ENCODE measurements at places on chromosomes 6 and 20.

DNA sequence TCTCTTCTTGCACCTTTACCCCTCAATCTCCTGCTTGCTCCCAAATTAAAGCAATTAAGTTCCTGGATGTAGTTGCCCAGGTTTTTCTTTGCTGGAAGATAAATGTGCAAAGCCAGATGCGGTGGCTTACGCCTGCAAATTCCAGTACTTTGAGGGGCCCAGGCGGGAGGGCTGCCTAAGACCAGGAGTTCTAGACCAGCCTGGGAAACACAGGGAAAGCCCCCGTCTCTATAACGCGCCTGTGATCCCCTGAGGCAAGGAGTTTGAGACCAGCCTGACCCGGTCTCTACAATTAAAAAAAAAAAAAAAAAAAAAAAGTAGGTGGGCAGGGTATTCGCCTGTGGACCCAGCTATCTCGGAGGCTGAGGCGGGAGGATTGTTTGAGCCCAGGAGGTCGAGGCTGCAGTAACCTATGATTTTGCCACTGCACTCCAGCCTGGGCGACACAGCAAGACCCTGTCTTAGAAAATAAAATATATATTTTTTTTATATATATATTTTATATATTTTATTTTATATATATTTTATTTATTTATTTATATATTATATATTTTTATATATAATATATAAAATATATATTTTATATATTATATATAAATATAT lies 461 bp upstream of the DCDC2 start:
- DNase-seq, result no peak

- no peak for DNase-seq
Measured at GRCh38 chr6:16633961-16634360, 127.3 kb downstream of the ATXN1 start.

DNA sequence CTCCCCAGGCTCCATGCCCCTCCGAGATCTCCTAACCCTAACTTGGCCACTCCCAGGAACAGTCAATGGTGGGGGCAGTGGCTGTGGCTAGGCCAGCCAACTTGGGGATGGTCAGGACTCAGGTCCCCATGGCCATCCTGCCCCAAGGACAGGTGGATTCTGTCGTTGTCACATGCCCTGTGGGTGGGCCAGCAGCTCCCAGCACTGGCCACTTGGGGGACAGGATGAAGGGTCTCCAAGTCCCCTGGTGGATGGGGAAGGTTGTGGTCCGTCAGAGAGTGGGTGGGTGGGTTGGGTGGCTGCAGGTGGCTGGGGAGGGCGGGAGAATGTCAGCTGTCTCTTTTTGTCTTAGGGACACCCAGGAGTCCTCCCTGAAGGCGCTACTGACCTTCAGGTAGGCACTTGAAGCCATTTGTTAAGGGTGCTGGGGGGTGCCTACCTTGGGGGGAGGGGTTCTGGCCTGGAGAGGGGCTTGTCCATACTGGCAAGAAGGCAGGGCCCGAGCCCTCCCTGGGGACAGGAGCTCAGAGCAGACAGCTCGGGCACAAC lies 5.5 kb downstream of the COL9A3 start:
- no peak for DNase-seq

DNA sequence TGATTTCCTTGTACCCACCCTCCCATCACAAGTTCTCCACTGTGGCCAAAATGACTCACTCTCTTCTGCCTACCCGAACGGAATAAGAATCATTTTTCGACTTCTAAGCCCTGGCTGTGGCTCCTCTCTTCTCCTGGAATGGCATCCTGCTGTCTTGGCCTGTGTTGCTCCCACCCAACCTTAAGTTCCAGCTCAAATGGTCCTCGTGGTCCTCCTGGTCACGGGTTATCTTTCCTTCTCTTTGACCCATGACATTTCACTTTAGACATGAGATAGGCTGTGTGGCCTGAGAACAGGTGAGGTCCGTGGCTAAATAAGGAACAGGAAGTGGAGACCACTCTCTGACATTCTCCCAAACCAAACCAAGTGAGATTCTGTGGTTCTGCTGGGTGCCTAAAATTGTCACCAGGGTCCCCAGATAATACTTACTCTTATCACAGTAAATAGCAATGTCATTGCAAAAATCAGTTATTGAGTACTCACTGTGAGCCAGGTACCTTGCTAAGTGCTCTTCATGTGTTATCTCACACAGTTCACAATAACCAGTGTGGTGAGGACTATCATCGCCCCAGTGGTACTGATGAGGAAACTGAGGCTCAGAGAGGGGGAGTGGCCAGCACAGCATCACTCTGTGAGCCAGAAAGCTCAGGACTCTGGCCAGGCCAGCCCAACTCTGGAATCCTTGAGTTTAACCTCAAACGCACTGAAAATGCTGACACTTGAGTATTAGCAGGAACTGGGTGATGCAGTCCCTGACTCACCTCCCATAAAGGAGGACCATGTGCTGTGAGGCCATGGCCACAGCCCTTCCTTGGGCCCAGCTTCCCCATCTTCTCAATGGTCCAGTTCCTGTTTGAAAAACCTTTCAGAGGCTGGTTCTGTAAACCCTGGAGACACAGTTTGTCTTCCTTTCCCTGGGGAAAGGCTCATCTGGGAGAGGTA lies 74.8 kb upstream of the SIRPA start:
- no peak for DNase-seq

DNA sequence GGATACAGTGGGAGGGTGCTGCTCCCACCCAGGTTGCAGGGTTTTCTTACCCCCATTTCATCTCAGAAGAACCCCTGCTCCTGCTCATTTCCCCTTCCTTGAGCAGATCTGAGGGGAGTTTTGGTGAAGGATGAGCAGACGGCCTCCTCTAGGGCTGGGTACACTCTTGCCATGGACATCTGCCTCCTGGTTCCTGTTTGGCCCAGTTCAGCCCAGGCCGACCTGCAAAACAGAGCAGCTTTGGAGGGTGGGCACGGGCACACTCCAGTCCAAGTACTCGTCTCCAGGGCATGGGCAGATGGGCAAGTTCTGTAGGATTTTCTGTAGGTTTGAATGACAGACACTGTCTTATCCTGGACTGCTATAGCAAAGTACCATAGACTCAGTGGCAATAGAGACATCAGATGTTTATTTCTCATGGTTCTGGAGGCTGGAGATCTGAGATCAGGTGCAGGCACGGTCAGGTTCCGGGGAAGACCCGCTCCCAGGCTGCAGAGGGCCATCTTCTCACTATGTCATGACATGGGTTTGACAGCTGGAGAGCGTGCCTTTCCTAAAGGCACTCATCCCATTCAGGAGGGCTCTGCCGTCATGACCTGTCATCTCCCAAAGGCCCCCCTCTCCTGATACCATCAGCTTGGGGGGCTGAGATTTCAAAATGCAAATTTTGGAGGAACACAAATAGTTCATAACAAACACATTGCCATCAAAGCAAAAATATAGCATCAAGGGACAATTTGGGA lies 6.2 kb downstream of the NPBWR2 start:
- no peak for DNase-seq

GRCh38 chr6:157398151-157398550 lies 17.2 kb downstream of the ZDHHC14 start:
- DNase-seq, result no peak

- DNase-seq, result no peak
Measured at GRCh38 chr6:14074476-14075094, 43.0 kb upstream of the CD83 start.

GRCh38 chr6:87553159-87553765 lies 36.5 kb downstream of the RARS2 start:
- no peak for DNase-seq

- no peak for DNase-seq
Measured at GRCh38 chr20:52847029-52847660, 125.0 kb upstream of the TSHZ2 start.

- no peak for DNase-seq
Measured at GRCh38 chr20:16296931-16297330, 276.3 kb downstream of the KIF16B start.

DNA sequence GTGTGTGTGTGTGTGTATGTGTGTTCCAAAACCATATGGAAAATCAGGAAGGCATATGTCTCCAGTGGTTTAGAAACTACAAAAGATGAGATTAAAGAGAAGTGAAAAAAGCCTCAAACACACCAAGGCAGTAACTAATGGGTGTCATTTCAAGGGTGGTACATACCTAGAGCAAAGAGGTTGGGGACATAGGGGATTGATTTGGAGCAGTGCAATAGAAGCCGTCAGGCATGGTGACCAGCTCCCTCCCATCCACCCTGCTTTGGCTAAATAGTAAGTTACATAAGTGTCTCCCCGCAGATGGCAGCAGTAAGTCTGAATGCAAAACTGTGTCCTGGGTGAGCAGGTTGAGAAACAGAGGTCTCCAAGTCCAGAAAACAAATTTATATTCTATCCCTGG lies 10.4 kb upstream of the ELMO2 start:
- no peak for DNase-seq

- DNase-seq, result no peak
Measured at GRCh38 chr20:31699801-31700728, 22.6 kb downstream of the BCL2L1 start.

GRCh38 chr20:60219231-60219630 lies 261.0 kb downstream of the CDH26 start:
- no peak for DNase-seq

DNA sequence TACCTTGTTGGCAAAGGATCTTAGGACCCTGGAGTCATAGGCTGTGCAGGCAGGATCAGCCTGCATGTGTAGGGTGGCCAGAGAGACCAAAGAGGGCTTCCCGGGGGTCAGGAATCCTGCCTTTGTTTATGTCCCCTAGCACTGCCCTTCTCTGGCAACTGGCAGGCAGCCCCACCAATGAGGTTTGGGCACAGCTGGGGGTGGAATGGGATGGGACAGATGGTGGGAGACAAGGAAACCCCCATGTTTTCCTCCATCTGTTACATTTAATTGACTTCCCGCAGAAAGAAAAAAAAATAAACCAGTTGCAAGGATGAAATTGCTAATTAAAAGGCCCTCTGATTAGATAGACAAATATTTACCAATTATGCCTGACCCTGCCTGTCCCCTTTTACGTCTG lies 27.6 kb downstream of the CD40 start:
- DNase-seq, result no peak

- no peak for DNase-seq
Measured at GRCh38 chr6:84774985-84775284, 10.5 kb upstream of the TBX18 start.

DNA sequence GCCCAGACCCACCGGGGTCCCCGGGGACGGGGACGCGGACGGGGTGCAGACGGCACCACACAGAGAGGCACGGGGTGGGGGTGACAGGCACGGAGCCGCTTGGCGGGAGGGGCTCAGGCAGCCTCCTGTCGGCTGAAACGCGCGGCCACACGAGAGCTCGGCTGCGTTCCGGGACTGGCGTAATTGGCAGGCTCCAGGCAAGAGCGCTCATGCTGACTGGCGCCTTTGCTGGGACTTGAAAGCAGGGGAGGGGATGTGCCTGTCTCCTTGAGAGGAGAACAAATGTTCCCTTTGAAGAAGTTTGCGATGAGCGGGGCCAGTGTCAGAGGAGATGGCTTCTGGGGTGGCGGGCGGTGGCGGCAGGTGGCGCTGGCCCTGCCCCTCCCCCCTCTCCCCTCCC lies 25.8 kb downstream of the BHLHE23 start:
- DNase-seq, result peak; percentile 66

GRCh38 chr6:139914910-139915309 lies 540.5 kb upstream of the CITED2 start:
- no peak for DNase-seq

DNA sequence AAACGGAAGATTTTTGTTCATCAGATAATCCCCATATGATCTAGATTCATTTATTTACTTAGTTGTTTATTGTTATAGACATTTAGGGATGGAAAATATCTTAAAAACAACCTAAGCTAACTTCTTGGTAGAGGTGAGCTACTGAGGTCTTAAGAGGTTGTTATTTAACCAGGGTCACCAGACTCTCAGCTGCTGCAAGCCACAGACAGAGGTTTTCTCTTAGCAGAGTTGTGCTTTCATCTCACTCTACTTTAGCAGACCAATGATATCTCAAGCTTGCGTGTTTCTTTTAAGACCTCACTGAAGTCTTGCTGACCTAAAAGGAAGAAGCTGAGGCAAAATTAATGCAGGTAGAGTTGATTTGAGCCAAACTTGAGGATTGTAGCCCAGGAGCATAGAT lies 43.6 kb downstream of the NCOA7 start:
- DNase-seq, result no peak

DNA sequence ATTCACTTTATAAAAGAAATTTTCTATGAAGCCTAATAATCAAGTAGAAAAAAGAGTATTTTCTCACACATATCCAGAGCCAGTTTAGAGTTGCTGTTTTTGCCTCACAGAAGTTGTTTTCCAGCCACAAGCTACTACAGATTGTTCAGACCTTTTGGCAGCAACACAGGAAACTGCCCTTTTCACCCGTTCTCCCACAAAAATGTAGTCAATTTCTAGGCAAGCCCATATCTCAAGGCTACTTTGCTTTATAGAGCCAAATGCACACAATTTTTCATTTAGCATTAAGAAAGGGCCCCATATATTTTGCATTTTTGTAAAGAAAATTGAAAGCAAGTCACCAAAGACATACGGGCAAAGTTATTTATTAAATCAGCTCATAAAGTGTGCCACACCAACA lies 49.5 kb downstream of the EPB41L2 start:
- no peak for DNase-seq

DNA sequence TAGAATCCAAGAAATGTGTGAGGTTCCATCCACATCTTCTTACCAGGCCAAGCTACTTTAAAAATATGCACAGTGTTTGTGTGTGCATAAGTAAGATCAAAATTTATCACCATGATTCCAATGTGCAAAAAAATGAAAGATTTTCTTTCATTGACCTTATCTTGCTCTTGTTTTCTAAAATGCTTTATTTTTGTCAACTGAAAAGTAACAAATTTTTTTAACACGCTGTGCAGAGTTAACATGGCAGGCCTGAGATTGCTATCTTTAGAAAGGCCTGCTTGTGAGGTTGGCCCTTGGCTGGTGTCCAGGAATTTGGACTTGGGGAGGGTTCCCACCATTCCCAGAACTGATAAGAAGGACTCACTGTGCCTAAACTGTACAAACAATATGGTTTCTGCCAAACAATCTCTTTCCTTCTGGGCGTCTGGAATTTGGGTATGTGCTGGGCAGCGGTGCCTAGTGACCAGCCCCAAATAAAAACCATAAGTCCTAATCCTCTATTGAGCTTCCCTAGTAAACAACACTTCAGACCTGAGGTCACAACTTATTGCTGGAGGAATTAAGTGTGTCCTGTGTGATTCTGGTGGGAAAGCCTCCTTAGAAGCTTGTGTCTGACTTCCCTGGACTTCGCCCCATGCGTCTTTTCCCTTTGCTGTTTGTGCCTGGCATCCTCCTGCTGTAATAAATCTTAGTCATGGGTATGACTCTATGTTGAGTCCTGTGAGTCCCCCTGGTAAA lies 19.8 kb upstream of the MYLIP start:
- DNase-seq, result no peak

- DNase-seq, result no peak
Measured at GRCh38 chr20:36506253-36506652, 35.1 kb upstream of the MYL9 start.

All from NCI-H1436 treated with DMSO at 0.1 percent for 48 hours (cell line).